ENCODE measurements at places on chromosomes 11 and 22.
A peak's percentile ranks its signal among the peaks of the same experiment; 100 is the strongest.

GRCh38 chr11:65709661-65710060, 2.4 kb upstream of the KAT5 start:
- DNase-seq: no peak

DNA sequence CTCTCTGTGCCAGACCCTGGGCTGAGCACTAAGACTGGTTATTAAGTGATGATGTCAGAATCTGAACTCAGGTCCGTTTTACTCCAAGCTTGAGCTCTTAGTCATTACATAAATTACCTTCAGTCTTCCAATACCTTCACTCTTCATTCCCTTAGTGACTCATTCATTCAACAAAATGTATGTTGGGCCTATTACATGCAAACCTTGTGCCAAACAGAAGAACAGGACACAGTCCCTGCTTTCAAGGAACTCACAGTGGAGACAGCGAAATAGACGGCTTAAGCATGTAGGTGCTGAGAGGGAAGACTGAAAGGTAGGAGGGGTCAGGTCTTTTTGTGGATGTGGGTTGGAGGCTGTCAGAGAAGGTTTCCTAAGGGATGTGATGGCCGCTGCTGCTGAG, 3.3 kb downstream of the KCTD14 start:
- no peak for DNase-seq

DNA sequence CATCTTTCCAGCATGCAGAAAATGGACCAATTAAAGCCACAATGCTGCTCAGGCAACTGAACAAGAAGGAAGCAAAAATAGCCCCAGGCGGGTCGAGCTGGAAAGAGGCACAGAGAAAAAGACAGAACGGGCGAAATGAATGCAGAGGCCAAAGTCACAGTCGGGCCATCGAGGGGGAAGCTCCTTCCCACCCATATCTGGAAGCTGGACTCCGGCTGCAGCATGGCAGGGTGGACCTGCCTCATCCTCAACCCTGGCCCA, 58.6 kb upstream of the PRDM11 start:
- DNase-seq: no peak

DNA sequence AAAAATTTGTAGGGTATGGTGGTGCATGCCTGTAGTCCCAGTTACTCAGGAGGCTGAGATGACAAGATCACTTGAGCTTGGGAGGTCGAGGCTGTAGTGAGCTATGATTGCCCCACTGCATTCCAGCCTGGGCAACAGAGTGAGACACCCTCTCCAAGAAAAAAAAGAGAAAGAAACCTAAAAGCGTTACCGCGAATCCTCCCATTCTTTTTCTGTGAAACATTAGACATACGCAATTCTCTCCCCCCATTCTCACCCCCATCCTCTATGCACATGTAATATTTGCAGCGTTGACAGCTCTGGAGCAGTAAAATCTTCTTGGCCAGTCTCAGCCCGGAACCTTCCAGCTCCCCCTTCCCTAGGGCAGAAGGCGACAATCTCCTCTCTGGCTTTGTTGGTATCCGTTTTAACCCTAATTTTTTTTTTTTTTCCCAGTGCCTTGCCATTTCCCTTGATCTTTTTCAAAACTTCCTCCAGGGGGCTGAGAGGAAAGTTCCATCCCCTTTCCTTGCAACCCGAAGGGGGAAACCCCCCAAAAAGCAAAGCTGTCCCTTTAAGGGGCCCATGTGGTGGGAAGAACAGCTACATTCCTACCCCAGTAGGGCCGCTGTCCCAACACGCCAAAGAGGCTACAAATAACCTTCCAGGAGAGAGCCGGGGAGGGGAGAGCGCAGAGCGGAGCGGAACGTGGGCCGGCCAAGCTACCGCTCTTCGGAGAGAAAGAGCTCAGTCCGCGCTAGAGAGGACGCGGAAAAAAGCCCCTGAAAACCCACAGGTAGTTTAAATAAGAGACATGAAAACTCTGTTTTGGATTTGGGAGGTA, 1.9 kb downstream of the LRP4 start:
- peak; percentile 33 for DNase-seq

GRCh38 chr11:2406451-2406850, 5.9 kb downstream of the TSSC4 start:
- no peak for DNase-seq

DNA sequence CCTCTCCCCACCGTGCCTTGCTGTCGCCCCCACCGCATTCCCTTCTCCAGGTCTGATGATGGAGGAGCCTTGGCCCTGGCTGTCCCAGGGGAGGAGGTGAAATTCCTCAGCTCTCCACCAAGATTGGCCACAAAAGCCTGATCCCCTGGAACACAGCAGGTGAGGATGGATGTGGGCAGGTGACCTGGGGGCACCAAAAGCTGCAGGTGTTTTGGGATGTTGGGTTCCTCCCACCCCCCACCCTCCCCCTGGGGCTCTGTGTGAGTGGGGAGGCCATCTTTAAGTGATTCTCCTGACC, 639 bp downstream of the TRIOBP start:
- DNase-seq: no peak

All from NCI-H1092 treated with DMSO at 0.1 percent for 48 hours (cell line).